CD4-positive, CD25-positive, alpha-beta regulatory T cell (primary cell): ENCODE measurements at places on chromosomes 2 and 18. TPM values are rescaled to one million over a fixed set of nuclear protein-coding genes. Genes with fewer than 3 reads are reported as not detected.

The SERPINB5 gene
- not detected for total RNA-seq

The CCDC121 gene
- 0.79 TPM for total RNA-seq

The KATNAL2 gene
- not detected for total RNA-seq

DNA sequence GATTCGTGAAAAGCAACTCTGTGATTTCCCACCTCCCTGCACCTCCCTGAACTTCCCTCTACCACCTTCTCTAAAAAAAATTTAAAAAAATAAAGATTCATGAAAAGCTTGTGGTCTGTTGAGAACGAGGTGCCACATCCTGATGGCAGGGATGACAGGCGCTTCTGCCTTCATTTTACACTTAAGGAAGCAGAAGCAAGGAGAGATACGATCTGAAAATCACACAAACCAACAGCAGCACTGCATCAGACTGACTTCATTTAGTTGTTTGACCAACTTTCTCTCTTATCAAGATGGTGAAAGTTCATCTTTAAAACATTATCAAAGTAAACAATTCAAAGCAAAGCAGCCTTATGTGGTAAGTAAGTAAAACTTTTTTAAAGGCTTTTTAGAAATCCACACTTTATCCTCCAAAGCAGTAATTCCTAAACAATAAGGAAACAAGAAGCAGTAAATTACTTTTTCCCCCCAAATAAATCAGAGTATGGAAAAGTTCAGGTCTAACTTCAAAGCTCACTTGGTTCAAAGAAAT is 15.5 kb downstream of the WDFY1 start:
- no peaks in the 10 kb centered on the region for H3K36me3 ChIP-seq
- H3K27me3 ChIP-seq = no peaks in the 10 kb centered on the region
- peak overlapping the region; percentile 51 for H3K4me3 ChIP-seq
- H3K4me1 ChIP-seq = peaks cover 15% of the 10 kb centered on the region
- no peak overlapping the region for H3K27ac ChIP-seq
- peak; percentile 68 for DNase-seq

DNA sequence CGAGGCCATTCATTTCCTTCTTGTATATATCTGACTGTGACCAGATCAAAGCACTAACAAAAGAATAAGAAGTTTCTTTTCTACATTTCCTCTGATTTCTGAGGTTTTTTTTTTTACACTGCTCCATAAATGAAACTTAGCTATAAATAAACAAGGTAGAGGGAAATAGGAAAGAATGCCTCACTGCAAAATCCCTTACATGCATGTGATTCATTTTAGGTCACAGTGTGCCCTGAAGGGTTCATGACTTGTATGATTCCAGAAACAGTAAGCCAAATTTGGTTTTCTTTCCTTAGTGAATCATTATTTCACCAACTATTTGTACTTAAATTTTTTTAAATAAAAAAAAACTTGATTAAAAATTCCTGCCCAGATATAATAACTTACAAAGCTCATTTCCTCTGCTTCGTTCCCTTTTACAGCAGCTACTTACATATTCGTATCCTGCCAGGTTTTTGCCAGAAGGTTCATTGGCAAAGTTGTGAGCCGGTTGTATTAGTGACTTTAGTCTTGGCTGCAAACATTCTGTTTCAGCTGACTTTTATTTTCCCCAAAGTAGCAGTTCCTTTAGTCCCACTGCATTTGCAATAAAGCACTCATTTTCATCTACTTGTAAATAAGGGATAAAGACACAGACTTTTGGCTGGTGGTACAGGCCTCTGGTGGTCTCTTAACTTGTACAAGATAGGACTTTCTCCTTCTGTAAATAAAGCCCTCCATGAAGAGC is 58.6 kb downstream of the LRP2 start:
- H3K36me3 ChIP-seq = no peaks in the 10 kb centered on the region
- DNase-seq = no peak
- no peak overlapping the region for H3K4me3 ChIP-seq
- H3K27me3 ChIP-seq = peaks cover 3% of the 10 kb centered on the region

- no peaks in the 10 kb centered on the region for H3K4me1 ChIP-seq
- DNase-seq = no peak
- H3K36me3 ChIP-seq = no peaks in the 10 kb centered on the region
- no peak overlapping the region for H3K27ac ChIP-seq
These were observed 247.9 kb upstream of the POU3F3 start for GRCh38 chr2:104606056-104606455.

DNA sequence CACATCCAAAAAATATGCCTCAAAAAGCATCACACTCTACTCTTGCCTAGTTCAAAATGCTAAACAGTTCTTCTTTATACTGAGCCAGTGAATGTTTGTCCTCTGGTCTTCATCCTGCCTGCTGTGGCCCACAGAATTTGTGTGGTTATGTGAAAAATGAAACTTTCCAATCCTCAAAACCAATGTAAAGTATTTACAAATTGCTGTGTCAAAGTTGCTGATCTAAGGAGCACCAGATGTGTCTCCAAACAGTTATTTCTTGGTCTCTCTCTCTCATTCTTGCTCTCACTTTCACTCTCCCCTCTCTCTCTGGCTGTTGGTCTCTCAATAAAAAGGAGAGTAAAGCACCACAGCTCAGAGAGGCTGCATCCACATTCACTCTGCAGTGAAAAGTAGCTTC is 23.0 kb downstream of the EPHA4 start:
- H3K4me3 ChIP-seq = no peak overlapping the region
- DNase-seq = no peak
- H3K27me3 ChIP-seq = no peaks in the 10 kb centered on the region
- H3K27ac ChIP-seq = no peak overlapping the region

DNA sequence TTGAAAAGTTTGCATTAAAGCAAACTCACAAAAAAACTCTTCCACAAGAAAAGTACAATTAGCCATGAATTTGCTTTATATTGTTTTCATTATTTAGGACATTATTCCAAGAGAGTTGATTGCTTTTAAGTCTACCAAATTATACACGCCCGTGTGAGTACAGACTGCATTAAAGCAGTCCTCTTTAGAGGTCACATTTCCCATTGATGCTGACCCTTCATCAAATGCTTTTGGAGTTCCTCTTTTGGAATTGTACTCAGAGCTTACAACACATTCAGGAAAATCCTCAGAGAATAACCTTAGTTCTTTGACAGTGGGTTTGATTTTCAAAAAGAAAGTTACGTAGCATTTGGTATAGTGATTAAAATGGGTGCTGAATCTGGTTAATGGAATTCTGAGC is 256.1 kb downstream of the CDH2 start:
- no peak overlapping the region for H3K4me3 ChIP-seq
- H3K36me3 ChIP-seq = no peaks in the 10 kb centered on the region
- H3K4me1 ChIP-seq = no peaks in the 10 kb centered on the region
- DNase-seq = no peak
- no peak overlapping the region for H3K27ac ChIP-seq

DNA sequence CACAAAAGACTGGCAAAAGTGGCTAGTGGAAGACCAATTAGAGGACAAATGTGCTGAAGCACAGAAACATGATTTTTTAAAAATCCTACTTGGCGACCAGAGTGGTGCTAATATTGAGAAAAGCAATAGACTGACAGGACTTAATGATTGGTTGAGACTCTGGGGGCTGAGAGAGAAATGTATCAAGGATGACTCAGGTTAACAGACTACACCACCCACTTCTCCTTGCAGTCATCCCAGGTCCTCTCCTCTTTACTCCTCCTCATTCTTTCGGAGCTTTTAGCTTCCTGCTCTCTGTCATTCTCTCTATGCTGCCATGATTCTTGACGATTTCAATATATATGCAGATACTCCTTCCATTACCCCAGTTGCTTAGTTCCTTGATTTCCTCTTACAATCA is 54.6 kb upstream of the CYTIP start:
- H3K27me3 ChIP-seq = no peaks in the 10 kb centered on the region
- no peak for DNase-seq
- H3K36me3 ChIP-seq = no peaks in the 10 kb centered on the region
- H3K4me1 ChIP-seq = no peaks in the 10 kb centered on the region
- H3K27ac ChIP-seq = no peak overlapping the region

DNA sequence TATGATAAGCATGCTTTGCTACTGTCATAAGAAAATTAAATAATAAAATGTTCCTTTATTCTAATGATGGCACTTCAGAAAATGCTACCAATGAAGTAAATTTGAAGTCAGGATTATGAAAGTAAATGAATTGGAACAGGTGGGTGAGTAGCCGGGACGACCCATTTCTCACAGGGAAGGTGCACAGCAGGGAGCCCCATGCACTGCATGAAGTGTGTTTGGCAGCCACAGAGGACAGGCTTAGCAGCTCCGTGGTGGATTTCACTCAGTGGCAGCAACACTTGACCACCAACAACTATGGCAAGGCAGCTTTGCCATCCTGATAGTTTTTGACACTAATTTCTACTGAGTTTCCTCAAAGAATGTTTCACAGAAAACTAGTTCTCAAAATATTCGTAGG is 146.3 kb downstream of the ATL2 start:
- no peak overlapping the region for H3K4me3 ChIP-seq
- peaks cover 6% of the 10 kb centered on the region for H3K27me3 ChIP-seq

DNA sequence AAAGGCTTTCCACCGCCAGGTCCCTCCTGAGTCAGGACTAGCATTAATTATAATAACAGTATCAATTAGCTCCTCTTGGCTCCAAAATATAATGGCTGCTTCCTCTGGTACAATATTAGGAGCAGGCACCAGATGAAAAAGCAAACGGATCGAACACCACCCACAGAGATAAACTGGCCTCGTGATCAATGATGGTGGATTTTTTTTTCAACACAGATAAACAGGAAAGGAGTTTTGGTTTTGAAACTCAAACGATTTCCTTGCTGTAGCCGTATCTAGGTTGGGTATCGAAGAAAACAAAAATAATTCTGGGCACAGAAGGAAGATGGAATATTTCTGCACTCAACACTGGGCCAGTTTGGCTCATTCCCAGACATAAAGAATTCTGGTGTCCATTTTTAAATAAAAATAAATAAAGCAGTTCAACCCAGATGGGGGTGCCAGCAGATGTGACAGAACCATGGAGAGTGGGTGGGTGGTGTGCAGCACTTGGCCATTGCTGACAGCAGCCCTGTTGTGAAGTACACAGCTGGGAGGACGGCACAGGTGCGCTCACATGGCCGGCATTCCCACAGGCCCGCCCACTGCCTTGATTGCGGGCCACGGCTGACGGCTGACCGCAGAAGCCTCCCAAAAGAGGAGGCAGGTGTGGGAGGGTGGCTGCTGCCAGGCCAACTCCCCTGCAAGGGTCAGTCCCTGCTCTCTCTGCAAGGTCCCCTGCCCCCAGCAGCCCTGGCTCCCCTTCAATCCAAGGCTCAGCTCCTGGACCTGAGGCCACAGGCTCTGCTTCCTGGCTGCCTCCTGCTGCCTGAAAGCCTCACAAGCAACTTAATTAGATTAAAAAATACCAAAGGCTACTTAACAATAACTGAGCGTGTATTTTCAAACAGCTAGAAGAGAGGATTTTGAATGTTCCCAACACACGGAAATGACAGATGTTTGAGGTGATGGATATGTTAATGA is 351.9 kb upstream of the ID2 start:
- no peak for DNase-seq
- H3K4me1 ChIP-seq = peaks cover 23% of the 10 kb centered on the region
- H3K36me3 ChIP-seq = no peaks in the 10 kb centered on the region
- H3K4me3 ChIP-seq = peak overlapping the region; percentile 31
- no peak overlapping the region for H3K27ac ChIP-seq

DNA sequence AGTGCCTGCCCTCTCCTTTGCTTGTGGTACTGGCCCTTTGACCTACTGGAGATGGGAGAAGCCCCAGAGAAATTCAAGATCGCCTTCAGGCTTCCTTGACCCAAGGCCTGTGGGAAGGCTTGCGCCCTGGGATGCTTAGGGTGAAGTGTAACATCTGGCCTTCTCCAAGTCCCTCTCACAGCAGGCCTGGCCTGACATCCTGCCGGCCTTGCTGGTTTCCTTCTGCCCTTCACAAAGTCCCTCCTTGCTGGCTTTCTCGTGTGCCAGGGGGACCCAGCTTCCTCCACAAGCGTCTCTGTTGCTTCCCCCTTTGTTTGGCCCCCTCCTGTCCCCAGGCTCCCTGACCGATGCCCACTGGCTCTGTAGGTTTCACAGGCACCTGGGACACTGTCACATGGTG is 26.4 kb downstream of the TCF7L1 start:
- no peaks in the 10 kb centered on the region for H3K4me1 ChIP-seq
- H3K36me3 ChIP-seq = no peaks in the 10 kb centered on the region
- DNase-seq = no peak

DNA sequence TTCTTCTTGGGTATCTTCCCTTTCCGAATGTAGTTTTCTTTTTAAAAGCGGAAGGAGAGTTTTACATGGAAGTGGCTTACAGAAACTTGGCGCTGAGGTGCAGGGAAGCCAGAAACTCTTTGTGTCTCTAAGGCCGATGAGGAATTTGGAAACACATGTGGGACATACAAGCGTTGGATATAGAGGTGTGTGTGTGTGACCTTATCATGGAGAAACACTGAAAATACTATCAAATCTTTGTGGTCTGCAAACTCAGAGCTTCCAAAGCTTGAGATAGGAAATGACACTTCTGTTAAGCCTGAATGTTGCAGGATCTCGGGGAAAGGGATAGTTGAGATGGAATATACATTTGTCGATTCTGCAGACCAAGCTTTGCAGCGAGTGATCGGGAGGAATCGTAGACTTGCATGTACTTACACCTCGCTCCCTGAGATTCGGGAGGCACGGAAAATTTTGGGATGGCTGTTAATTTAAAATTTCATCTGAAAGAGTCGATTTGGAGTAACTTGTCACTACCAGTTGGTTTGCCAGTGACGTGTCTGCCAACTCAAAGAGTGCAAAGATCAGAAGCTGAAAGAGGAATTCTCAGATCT is 1.0 kb downstream of the NAB1 start:
- peak overlapping the region; percentile 96 for H3K4me3 ChIP-seq
- peak overlapping the region; percentile 86 for H3K27ac ChIP-seq
- H3K36me3 ChIP-seq = no peaks in the 10 kb centered on the region
- H3K4me1 ChIP-seq = peaks cover 31% of the 10 kb centered on the region
- no peaks in the 10 kb centered on the region for H3K27me3 ChIP-seq

GRCh38 chr2:10079266-10079869 is 843 bp downstream of the CYS1 start:
- H3K27ac ChIP-seq = no peak overlapping the region
- peaks cover 39% of the 10 kb centered on the region for H3K27me3 ChIP-seq
- H3K4me1 ChIP-seq = peaks cover 23% of the 10 kb centered on the region
- no peak for DNase-seq
- H3K4me3 ChIP-seq = no peak overlapping the region
- H3K36me3 ChIP-seq = no peaks in the 10 kb centered on the region

GRCh38 chr18:37514953-37515352 is 50.6 kb downstream of the CELF4 start:
- no peak overlapping the region for H3K27ac ChIP-seq
- no peak for DNase-seq
- no peak overlapping the region for H3K4me3 ChIP-seq
- no peaks in the 10 kb centered on the region for H3K4me1 ChIP-seq
